Stimulated activated naive CD8-positive, alpha-beta T cell treated with anti-CD3 and anti-CD28 coated beads, Interleukin-15, Interleukin-2, amounts not matched to agents 100 U/mL and 50 U/mL, for 24 hours (primary cell): ENCODE measurements at places on chromosomes 6 and 20.

GRCh38 chr6:104357928-104358327 lies 501.8 kb downstream of the HACE1 start:
- no peak for DNase-seq

- no peak for DNase-seq
These were observed 63.2 kb upstream of the ARMH2 start for GRCh38 chr6:24861934-24862333.

DNA sequence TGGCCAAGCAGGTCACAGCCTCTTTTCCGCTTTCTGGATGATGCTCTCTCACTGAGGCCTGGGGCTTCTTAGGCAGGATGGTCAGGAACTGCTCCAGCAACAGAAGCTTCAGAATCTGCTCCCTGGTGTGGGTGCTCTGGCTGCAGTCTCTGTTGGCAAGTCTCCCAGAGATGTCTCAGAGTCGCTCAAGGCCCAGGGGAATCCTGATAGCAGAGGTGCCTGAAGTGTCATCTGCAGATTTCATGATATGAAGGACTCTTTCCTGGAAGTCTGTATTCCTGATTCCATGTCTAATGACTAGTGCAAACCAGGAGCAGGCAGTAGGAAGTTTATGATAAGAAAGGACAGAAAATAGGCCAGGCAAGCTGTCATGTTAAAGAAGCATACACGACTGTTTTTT lies 20.3 kb downstream of the ZSCAN31 start:
- DNase-seq, result no peak

- peak; percentile 87 for DNase-seq
These were observed at the start of gene RAB22A for GRCh38 chr20:58309591-58310290. Gene RAB22A, plus strand, starts transcription at chr20:58309715. Its CDS starts 262 bp downstream, at chr20:58309977.

DNA sequence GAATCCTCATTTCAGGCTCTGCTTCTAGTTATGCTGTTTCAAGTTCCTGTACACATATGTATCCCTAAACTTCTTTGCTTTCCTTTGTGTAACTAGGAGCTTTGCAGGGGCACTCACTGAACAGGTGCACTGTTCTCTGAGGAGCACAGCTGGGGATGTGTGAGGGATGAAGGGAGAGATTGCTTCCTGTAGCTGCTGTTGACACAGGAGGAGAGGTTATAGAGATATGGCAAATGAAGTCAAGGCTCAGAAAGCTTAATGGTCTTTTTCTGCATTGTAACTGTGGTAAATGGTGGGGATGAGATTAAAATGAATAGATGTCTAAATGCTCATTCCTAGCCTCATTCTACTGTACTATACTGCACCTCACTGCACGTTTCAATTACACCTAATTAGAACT lies 454.3 kb downstream of the BTBD3 start:
- no peak for DNase-seq

DNA sequence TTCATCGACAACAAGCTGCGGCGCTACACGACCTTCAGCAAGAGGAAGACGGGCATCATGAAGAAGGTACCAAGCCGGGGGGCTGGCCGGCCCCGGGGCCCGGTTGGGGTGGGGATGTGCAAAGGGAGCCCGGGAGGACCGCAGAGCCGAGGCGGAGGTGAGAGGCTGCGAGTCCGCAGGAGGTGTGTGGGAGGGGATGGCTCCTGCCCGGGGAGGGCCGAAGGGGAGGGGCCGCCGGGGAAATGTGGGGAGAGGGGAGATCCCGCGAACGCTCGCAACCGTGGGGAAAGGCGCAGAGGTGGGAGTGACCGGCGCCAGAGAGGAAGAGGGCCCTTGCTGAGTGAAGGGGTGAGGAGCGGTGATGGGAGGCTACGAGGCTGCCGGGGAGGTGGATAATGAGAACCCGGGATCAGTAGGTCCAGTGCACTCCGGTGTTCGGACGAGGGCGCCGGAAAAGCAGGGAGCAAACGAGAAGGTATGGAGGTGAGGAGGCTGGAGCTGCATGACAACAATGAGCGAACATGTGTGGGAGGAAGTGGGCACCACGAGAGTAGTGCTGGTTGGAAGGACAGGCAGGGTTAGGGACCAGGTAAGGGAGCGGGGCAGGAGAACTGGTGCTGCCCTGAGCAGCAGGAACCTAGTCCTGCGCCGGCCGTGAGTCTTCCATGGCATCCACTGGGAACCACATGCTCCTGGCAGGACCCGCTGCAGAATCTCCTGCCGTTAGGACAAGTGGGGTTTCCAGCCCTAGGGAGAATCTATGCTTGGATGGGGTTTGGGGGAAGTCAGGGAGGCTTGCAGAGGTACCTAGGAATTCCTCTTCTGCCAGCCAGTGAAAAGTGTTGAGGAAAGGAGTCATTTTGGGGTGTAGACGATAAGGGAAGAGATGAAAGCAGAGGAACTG lies 1.3 kb downstream of the SRF start:
- peak; percentile 69 for DNase-seq

DNA sequence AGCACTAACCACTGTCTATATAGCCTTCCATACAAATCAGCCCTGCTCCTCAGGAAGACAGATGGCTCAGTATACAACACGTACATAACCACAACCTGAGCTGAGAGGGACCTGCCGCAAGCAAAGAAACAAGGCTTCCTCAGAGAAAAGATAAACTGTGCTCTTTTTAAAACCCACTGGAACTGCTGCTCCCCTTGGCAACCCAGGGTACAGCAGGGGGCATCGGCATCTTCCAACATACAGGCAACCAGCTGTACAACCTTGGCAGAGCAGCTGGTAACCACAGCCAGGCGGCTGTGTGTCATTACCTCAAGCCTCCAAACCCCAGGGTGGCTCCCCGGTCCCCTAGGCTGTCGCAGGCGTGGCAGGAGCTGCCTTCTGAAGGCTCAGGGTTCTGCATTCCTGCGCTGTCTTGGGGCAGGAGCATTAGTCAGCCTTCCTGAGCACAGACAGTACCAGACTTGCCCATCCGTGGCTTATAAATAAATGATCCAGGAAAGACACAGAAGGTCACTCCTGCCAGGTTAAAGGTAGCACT lies 249.5 kb downstream of the ADGRG6 start:
- peak; percentile 67 for DNase-seq

DNA sequence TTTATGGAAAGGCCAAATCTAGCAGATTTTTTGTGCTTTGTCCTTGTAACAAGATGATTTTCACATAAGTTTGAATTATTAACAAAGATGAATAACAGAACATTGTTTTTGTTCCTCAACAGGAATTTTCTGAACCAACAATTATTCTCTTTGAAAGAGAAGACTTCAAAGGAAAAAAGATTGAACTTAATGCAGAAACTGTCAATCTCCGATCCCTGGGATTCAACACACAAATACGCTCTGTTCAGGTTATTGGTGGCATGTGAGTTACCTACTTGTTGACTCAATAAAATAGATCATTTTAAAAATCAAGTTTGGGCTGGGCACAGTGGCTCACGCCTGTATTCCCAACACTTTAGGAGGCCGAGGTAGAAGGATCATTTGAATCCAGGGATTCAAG lies 70.9 kb downstream of the RTN4IP1 start:
- DNase-seq, result no peak

DNA sequence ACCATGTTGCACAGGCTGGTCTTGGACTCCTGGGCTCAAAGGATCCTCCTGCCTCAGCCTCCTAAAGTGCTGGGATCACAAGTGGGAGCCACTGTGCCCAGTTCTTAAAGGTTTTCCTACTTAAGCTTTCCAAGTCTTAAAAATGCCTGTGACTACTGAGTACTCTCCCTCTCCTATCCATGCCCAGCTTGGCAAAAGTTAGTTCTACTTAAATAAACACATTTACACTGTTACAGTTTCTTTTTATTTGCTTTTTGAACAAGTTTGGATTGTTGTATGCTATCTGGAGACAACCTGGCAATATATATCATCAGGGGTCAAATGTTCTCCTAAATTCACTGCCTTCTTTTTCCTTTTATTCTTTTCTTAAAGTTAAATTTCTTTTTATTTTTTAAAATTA lies 61.0 kb upstream of the GCM1 start:
- DNase-seq, result no peak

DNA sequence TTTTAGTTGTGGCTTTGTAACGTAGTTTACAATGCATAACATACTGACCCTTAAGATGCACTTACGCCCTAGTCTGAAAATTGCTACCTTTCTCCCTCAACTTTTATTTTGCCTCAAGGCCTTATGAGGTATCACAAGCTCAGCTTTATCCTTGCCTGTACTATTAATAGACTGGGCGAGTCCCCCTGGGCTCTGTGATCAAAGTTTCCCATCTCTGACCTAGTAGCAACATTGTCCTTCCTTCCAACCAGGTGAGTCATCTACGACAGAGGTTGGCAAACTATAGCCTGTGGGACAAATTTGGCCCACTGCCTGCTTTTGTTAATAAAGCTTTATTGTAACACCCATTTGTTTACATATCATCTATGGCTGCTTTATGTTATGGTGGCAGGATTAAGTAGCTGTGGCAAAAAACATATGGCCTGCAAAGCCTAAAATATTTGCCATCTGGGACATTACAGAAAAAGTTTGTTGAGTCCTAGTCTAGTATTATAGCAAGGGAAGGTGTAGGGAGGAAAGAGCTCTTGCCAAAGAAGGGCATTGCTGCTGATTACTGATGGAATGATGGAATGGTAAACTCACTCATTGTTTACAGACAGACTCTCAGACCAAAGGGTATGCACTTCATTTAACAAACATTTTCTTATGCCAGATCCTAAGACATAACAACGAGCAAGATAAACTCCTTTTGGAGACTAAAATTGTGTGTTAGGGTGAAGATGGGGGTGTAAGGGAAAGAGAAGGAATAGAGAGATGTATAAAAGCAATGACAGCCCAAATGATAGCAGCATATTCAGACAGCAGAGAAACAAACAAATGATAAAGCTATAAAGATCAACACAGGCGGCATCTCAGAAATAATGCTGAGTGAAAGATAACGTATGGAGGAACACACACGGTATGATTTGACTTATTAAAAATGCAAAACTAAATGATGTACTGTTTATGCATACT lies 74.2 kb downstream of the SLC22A23 start:
- DNase-seq, result no peak

DNA sequence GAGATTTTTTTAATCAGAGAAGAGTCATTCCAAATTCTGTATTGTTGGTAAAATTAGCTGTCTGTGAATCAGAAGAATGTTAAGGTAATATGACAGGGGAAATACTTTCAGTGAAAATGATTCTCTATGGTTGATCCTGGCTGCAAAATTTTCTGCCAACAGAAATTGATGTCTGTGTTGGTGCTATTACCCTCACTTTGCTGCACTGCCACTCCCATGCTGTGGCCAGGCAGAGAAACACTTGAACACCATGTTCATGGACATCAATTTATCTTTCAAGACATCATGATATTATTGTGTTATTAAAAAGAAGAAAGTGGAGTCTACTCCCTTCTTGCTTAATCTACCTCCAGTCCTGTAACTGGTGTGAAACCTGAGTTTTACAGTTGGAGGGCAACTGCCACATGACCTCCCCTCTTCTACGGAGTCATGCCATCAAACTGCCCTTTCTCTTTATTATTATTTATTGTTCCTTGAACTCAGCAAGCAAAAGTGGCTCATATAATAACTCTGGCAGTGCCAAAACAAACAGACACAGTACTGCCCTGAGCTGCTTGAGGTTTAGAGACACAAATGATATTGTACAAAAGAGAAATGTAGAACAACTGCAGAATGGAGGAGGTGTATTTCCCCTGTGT lies 288.0 kb upstream of the JAG1 start:
- no peak for DNase-seq

- DNase-seq, result no peak
These were observed 32.5 kb downstream of the NT5E start for GRCh38 chr6:85482206-85482904.

- DNase-seq, result no peak
These were observed 90.1 kb upstream of the FOXC1 start for GRCh38 chr6:1519597-1519996.

- DNase-seq, result no peak
These were observed 31.8 kb upstream of the MAFB start for GRCh38 chr20:40720826-40721225.

DNA sequence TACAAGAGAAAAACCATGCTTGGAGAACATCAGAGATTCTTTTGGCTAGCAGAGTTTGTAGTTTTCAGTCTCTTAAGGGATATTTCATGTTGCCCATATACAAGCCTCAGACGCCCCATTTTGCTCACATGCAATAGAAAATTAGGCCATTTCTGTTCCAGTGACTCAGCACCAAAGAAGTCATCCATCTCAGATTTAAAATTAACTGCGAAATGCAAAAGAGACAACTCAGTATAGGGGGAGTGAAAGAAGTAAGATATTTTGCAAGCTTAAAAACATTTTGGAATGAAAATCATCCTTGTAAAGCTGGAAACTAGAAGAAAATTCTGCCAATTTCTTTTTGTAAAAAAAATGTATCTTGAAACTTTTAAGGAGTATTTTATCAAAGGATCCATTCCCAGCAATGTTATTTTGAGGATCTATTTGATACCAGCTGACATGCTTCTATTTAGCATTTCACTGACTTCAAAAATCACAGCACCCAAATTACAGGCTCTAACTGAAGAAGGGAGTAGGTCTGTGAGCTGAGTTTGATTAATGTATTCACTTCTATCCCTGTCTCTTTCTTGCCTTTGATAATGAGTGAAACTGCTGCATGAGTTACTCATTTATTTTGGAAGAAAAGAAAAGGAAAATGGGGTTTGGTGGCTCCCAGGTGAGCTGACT lies 223.7 kb upstream of the SULF2 start:
- DNase-seq, result no peak

GRCh38 chr20:43916881-43917371 lies 2.3 kb downstream of the TOX2 start:
- no peak for DNase-seq

- no peak for DNase-seq
These were observed 357.1 kb upstream of the POU3F2 start for GRCh38 chr6:98477231-98477630.

DNA sequence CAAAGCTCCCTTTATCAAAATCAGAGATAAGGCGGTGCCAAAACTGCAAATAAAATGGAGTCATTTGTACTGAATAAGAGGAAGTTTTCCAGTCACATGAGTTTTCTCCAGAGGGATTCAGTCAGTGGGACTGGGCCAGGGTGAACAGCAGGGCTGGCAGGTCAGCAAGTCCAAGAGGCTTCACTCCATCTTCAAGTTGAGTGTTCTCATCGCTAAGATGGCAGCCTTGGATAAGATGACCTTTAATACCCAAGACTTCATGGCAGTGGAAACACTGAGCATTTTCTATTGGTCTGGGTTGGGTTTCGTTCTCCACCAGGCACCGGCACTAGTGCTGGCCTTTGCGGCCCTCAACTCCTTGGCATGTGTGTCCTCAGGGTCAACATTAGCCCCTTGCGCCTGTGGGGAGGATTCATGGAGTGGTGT lies 29.3 kb upstream of the IGF2R start:
- DNase-seq, result no peak
